ENCODE measurements at places on chromosomes 5 and 9.

GRCh38 chr9:87324613-87325194 lies 173.0 kb upstream of the DAPK1 start:
- DNase-seq = no peak

GRCh38 chr5:5155617-5156016 lies 15.5 kb downstream of the ADAMTS16 start:
- no peak for DNase-seq

GRCh38 chr5:14136228-14136627 lies 6.9 kb upstream of the TRIO start:
- no peak for DNase-seq

- DNase-seq = peak; percentile 23
Observed at GRCh38 chr5:151740336-151740942, 18.0 kb downstream of the ATOX1 start.

DNA sequence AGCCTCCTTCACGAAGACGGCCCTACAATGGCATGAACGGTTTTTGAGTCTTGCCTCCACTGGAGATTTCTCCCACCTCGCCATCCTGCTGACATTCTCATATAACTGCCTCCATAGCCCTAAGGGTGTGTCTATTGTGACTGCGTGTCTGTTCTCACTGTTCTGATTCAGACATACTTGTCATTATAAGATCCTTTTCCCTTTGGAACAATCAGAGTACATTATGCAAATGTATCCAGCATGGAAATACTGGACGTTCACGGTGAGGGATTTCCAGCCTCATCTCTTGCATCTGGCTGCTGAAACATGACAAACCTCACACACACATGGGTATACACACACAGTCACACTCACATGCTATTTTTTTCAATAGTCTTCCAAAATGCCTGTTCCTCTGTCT lies 402.1 kb downstream of the DIRAS2 start:
- no peak for DNase-seq

DNA sequence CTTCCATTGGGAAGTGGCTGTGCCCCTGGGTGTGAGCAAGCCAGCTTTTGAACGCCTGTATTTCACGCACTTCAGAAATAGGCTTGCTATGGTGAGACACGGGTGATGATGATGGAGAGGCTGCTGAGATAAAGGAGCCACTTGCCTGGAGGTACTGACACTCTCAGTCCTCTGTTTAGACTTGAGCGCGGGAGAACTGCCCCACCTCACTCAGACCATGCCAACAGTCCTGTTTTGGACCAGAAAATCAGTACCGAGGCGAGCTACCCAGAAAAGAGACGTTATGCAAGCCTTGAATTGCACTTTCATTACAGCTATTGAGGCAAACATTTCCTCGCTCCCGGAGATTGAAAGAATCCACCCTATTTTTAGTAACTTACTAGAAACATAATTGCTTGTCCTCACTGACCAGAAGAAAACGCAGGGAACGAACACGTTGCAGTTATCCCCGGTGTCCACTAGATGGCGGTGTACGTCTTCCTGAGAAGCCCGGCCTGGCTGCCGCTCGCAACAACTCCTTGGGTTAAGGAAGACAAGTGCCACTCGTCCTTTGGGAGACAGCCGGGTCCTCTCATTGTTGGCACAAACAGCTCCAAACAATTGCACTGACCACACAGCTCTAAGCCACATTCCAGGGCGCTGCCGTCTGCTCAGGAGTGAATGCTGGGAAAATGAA lies 142.4 kb downstream of the PSAT1 start:
- DNase-seq = peak; percentile 56

DNA sequence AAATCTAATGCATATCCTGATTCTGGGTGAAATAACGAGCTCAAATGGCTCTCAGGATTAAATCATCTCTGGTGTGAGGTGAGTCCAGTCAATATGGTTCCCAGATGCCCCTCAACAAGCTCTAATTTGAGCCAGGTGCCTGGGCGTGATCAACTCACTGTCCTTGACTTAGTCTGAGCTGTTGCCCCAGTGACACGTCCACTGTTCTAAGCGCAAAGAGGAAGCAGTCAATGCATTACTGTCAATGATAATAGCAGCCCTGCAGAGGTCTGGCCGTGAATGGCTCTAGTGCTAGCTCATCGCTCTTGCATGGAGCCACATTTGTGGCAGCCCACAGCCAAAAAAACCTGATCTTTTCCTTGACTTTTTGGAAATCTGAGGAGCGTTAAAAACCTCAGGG lies 128.6 kb upstream of the EFNA5 start:
- no peak for DNase-seq

DNA sequence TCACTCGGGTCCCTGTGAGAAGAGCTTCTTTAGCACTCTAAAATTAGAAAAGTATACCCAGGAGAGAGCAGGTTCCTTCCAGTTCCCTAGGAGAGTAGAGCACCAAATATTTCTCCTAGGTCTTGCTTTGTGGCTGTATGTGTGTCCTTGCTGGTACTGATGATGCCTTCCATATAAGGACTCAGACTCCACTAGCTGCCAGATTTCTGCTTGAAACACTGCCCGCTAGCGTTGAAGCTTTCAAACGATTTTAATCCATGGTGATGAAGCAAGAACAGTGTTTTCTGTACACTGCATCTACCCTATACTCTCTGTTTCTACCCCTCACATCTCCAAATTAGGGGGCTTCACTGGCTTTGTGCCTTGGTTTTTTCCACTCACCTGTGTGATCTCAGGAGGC lies 2.4 kb upstream of the SMC2 start:
- no peak for DNase-seq

DNA sequence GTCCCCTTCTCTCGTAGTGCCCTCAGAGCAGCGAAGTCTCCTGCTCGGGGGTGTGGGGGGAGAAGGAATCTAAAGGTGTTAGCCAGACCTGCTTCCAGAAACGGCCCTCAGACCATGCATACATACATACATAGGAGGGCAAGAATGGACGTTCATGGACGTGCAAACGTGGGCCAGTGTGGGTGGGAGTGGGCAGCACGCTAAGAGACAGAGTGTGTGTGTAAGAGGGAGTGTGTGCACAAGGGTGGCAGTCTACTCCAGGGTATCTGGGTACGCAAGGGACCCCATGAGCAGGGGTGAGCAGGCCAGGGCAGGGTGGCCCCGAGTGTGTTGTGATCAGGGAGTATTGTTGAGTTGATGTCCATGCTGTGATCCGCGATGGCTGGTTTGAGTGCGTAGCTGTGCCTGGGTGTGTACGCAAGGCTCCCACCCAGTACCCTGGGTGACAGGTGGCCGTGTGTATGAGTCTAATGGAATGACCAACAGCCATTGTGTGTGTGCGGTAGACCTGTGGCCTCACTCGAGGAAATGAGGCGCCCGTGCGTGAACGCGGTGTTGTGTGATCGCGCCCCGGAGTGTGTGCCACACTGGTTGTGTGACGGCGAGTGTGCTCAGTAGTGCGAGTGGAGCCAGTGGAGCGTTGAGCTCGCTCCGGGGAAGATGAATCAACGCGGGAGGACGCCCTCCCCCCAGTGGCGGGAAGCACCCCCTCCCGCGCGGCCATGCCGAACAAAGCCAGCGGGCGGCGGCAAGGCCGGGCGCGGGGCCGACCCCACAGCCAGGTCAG lies 826 bp downstream of the GPRIN1 start:
- DNase-seq = no peak

- DNase-seq = no peak
Observed at GRCh38 chr5:174140452-174141020, 95.0 kb downstream of the NSG2 start.

DNA sequence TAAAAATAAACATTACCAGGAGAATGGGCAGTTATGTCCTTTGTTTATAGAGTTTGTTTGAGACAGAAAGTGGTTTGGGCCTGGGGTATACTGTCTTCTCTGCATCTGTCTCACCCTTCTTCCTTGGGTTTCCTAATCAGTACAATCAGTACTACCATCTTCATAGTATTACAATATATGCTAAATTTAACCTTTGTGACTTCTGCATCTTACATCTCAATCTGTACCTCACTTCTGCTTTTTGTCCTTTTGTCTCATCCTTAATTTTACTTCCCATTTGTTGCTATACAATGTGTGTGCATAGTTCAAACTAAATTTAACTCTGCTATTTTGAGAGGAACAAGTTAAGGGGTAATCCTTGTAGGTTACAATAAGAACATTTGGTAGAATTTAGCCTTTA lies 19.6 kb downstream of the FBXO38 start:
- no peak for DNase-seq

- no peak for DNase-seq
Observed at GRCh38 chr5:93894601-93895354, 153.4 kb upstream of the POU5F2 start.

GRCh38 chr5:144009116-144009515 lies 161.3 kb downstream of the YIPF5 start:
- no peak for DNase-seq
